ENCODE measurements at places on chromosomes 1 and 21. TPM values are rescaled to one million over a fixed set of nuclear protein-coding genes. Genes with fewer than 3 reads are reported as not detected.

BRDT gene
- not detected for polyA plus RNA-seq

SPRR2A gene
- not detected for polyA plus RNA-seq

HAO2 gene
- polyA plus RNA-seq: 0.56 TPM

DNA sequence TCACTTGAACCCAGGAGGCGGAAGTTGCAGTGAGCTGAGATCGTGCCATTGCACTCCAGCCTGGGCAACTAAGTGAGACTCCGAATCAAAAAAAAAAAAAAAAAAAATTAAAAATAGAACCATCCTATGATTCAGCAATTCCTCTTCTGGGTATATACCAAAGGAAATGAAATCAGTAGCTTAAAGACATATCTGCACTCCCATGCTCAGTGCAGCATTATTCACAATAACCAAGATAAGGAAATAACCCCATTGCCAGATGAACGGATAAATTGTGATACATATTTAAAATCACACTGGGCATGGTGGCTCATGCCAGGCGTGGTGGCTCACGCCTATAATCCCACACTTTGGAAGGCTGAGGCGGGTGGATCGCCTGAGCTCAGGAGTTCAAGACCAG is 23.8 kb downstream of the ALDH9A1 start:
- peaks cover 12% of the 10 kb centered on the region for H3K36me3 ChIP-seq
- no peak overlapping the region for H3K4me3 ChIP-seq
- H3K27ac ChIP-seq: no peak overlapping the region
- DNase-seq: no peak

GRCh38 chr21:40587736-40588346 is 259.1 kb downstream of the DSCAM start:
- H3K36me3 ChIP-seq: no peaks in the 10 kb centered on the region
- no peak for DNase-seq
- no peak overlapping the region for H3K27ac ChIP-seq
- no peak overlapping the region for H3K4me3 ChIP-seq
- H3K4me1 ChIP-seq: no peaks in the 10 kb centered on the region

DNA sequence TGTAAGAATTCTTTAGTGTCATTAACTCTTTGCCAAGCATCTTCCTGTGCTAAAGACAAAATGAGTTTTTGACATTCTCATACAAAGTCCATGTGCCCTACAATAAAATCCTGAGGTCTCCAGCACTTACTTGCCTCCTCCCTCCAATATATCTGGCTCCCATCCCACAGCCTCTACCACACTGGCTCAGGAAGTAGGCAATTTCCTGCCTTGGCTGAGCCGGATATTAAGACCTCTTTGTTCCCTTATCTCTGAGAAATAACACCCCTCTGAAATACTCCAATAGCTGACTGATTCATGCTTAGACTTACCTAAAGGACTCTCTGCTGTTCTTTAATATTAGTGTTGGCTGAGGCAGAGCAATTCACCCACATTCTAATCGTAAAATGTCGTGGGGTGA is 37.6 kb upstream of the GORAB start:
- H3K27me3 ChIP-seq: no peaks in the 10 kb centered on the region
- no peaks in the 10 kb centered on the region for H3K36me3 ChIP-seq
- H3K4me3 ChIP-seq: no peak overlapping the region
- no peak for DNase-seq
- no peaks in the 10 kb centered on the region for H3K4me1 ChIP-seq
- no peak overlapping the region for H3K27ac ChIP-seq

DNA sequence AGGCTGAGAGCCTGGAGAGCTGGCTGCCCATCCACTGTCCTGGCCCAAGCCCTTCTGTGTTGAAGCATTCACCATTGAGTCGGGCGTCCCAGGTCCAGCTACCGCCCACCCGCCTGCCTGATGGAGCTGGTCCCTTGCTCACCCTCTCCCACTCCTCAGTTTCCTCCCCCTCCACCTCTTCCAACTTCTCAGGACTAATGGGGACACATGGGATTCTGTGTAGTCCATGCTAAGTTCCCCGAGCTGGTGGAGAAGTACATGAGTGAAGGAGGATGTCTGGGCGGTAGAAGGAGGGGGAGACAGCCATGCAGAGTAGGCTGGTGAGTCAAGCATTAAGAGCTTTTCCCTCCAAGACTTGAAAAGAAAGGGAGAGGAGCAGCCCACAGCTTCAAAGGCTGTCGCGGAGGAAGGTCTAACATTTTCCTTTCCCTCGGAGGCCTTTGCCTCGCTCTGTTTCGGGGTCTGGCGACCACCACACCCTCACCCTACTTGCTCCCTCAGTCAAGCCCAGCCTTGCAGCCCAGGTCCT is 561 bp downstream of the SLC26A9 start:
- H3K36me3 ChIP-seq: no peaks in the 10 kb centered on the region
- peaks cover 5% of the 10 kb centered on the region for H3K4me1 ChIP-seq
- no peak overlapping the region for H3K27ac ChIP-seq
- no peak for DNase-seq

GRCh38 chr1:65963156-65963888 is 170.6 kb downstream of the PDE4B start:
- H3K27ac ChIP-seq: peak overlapping the region; percentile 70
- H3K36me3 ChIP-seq: no peaks in the 10 kb centered on the region
- H3K4me1 ChIP-seq: peaks cover 4% of the 10 kb centered on the region
- no peak overlapping the region for H3K4me3 ChIP-seq
- no peak for DNase-seq

- DNase-seq: no peak
- H3K36me3 ChIP-seq: no peaks in the 10 kb centered on the region
- no peaks in the 10 kb centered on the region for H3K27me3 ChIP-seq
- no peak overlapping the region for H3K4me3 ChIP-seq
- peaks cover 29% of the 10 kb centered on the region for H3K4me1 ChIP-seq
- H3K27ac ChIP-seq: no peak overlapping the region
Observed at GRCh38 chr21:46062471-46063211, 35.3 kb upstream of the COL6A2 start.

SH2D2A gene
- polyA plus RNA-seq: 0.51 TPM

GRCh38 chr1:225834417-225835329 is 24.7 kb downstream of the EPHX1 start:
- DNase-seq: no peak
- peak overlapping the region; percentile 44 for H3K27ac ChIP-seq
- H3K27me3 ChIP-seq: no peaks in the 10 kb centered on the region
- peaks cover 13% of the 10 kb centered on the region for H3K4me1 ChIP-seq
- no peak overlapping the region for H3K4me3 ChIP-seq

PRKACB gene
- polyA plus RNA-seq: 155 TPM

DNA sequence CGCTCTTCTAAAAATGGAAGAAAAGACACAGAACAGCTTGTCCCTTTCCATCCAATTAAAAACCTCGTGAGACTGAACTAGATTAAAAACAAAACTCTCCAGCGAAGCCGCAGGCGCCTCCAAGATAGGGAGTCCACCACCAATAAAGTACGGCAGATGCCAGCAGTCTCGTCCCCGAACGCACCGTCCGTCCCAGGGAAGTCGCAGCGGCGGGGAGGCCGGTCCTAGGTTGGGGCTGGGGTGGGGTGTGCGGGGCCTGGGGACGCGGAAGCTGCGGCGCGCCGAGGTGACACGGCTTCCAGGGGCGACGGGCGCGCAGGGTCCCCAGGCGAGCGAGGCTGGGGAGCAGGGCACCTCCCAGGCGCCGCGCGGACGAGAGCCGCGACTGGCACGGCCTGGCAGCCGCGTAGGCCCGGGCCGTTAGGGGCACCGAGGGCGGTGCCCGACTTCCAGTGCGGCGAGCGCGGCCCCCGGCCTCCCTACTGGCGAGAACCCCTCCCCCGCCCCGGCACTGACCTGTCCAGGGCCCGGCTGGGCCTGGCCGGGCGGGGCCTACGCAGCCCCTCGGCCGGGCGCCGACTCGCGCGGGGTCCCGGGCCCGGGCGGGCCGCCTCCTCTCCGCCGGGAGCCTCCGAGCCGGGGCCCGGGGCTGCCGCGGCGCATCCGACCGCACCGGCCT is 28.3 kb upstream of the A3GALT2 start:
- H3K27ac ChIP-seq: peak overlapping the region; percentile 86
- H3K4me1 ChIP-seq: peaks cover 26% of the 10 kb centered on the region
- H3K27me3 ChIP-seq: no peaks in the 10 kb centered on the region
- no peak for DNase-seq

- no peak overlapping the region for H3K27ac ChIP-seq
- H3K27me3 ChIP-seq: no peaks in the 10 kb centered on the region
- no peak overlapping the region for H3K4me3 ChIP-seq
- no peaks in the 10 kb centered on the region for H3K36me3 ChIP-seq
- H3K4me1 ChIP-seq: peaks cover 2% of the 10 kb centered on the region
- DNase-seq: no peak
Observed at GRCh38 chr1:115426956-115427355, 88.9 kb upstream of the NGF start.

- H3K4me1 ChIP-seq: no peaks in the 10 kb centered on the region
- no peak overlapping the region for H3K27ac ChIP-seq
- H3K4me3 ChIP-seq: no peak overlapping the region
- H3K36me3 ChIP-seq: peaks cover 27% of the 10 kb centered on the region
- no peak for DNase-seq
Observed at GRCh38 chr1:52444463-52444862, 40.1 kb downstream of the PRPF38A start.

GRCh38 chr1:113811156-113811887 is 954 bp downstream of the RSBN1 start:
- H3K4me1 ChIP-seq: peaks cover 6% of the 10 kb centered on the region
- H3K4me3 ChIP-seq: peak overlapping the region; percentile 91
- H3K27ac ChIP-seq: peak overlapping the region; percentile 94
- H3K27me3 ChIP-seq: no peaks in the 10 kb centered on the region

GRCh38 chr1:4689271-4689935 is 35.0 kb downstream of the AJAP1 start:
- no peak overlapping the region for H3K4me3 ChIP-seq
- H3K27ac ChIP-seq: no peak overlapping the region
- no peak for DNase-seq
- no peaks in the 10 kb centered on the region for H3K27me3 ChIP-seq

GRCh38 chr1:19462781-19463503 is 22.4 kb downstream of the CAPZB start:
- DNase-seq: no peak
- H3K27ac ChIP-seq: no peak overlapping the region
- no peak overlapping the region for H3K4me3 ChIP-seq
- H3K36me3 ChIP-seq: no peaks in the 10 kb centered on the region
- peaks cover 14% of the 10 kb centered on the region for H3K4me1 ChIP-seq

TRIM67 gene
- polyA plus RNA-seq: 37.2 TPM

GRCh38 chr1:233679591-233680373 is 65.9 kb downstream of the KCNK1 start:
- no peak overlapping the region for H3K4me3 ChIP-seq
- no peaks in the 10 kb centered on the region for H3K36me3 ChIP-seq
- no peak for DNase-seq
- no peak overlapping the region for H3K27ac ChIP-seq
- H3K4me1 ChIP-seq: no peaks in the 10 kb centered on the region
- H3K27me3 ChIP-seq: no peaks in the 10 kb centered on the region

GNAT2 gene
- not detected for polyA plus RNA-seq

- no peaks in the 10 kb centered on the region for H3K36me3 ChIP-seq
- H3K4me1 ChIP-seq: peaks cover 3% of the 10 kb centered on the region
Observed at GRCh38 chr1:157098519-157098918, 1.1 kb downstream of the ETV3L start.

DNA sequence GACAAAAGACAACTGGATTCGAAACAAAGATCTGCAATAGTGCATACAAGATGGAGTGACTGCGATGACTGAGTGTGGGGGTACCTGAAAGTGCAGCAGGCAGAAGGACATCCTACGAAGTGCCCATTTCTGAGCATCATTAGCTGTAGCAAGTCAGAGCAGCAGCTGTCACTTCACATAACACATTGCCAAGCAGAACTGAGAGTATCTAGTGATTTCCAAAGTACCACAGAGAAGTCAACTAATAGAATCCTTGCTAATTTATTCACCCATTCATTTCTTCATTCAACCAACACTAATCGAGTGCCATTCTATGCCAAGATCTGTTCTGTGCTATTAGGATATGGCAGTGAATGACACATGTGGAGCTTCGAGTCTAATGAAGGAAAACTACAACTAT is 31.6 kb upstream of the CAMSAP2 start:
- no peaks in the 10 kb centered on the region for H3K36me3 ChIP-seq

ANGEL2 gene
- polyA plus RNA-seq: 38.4 TPM

- peaks cover 31% of the 10 kb centered on the region for H3K36me3 ChIP-seq
- no peaks in the 10 kb centered on the region for H3K27me3 ChIP-seq
- H3K4me1 ChIP-seq: peaks cover 34% of the 10 kb centered on the region
- no peak overlapping the region for H3K27ac ChIP-seq
Observed at GRCh38 chr1:200967693-200968468, 55.6 kb downstream of the KIF21B start.

- no peak for DNase-seq
- peak overlapping the region; percentile 67 for H3K27ac ChIP-seq
- no peaks in the 10 kb centered on the region for H3K27me3 ChIP-seq
- no peak overlapping the region for H3K4me3 ChIP-seq
- H3K36me3 ChIP-seq: no peaks in the 10 kb centered on the region
Observed at GRCh38 chr1:218462116-218462515, 117.0 kb downstream of the TGFB2 start.

ZNF678 gene
- 18.8 TPM for polyA plus RNA-seq

IL6R gene
- 3.8 TPM for polyA plus RNA-seq

GJB3 gene
- not detected for polyA plus RNA-seq

DNA sequence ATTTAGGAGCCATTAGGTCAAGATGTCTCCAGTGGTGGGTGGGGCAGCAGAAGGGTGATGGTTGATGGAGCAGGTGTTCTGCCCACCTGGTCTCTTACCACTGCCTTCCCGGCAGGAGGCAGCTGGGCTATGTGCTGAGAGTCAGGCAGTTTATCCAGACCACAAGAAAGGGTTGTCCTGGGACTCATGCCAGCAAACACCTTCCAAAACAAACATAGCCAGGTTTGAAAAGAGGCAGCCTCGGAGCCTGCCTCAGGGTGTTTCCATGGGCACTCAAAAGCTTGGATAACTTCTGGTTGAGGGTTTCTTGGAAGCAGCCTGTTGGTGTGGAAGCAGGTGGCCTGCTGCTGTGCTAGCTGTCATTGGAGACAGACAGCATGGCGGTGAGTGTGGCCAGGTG is 187.2 kb downstream of the PCP4 start:
- H3K4me3 ChIP-seq: no peak overlapping the region
- H3K27ac ChIP-seq: no peak overlapping the region
- peaks cover 10% of the 10 kb centered on the region for H3K36me3 ChIP-seq
- DNase-seq: no peak
- H3K27me3 ChIP-seq: no peaks in the 10 kb centered on the region

GRCh38 chr21:42232176-42232825 is 13.4 kb downstream of the ABCG1 start:
- H3K27ac ChIP-seq: no peak overlapping the region
- H3K27me3 ChIP-seq: no peaks in the 10 kb centered on the region
- no peak overlapping the region for H3K4me3 ChIP-seq
- no peak for DNase-seq

Data from spinal cord (tissue), 10 donors.